ENCODE measurements at places on chromosomes 6 and 20.
A peak's percentile ranks its signal among the peaks of the same experiment; 100 is the strongest.

DNA sequence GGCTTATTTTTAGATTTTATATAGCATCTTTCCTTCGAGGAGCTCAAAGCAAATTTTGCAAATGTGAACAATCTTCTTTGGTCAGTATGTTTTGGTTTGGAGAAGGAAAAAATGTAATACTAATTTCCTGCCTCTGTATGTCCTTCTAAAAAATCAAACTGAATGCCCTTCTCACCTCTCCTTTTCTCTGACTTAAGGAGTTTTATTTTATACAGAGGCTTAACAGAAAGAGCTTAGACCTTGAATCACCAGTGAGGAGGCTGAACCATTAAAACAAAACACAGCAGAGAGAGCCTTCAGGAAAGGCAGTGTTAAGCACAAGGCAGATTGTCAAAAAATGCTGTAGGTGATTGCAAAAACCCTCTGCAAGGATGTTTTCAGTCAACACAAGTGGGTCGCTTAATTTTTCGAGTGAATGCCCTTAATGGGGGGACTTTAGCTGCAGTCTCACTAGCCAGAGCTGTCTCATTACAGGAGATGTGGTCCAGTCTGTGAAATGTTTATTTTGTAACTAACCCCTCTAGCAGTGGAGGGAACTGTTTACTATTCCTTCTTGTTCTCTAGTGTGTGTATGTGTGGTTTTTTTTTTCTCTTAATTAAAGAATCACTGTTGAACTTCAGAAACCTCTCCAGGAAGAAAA is 481.3 kb upstream of the CITED2 start:
- DNase-seq = no peak

GRCh38 chr6:87699576-87699975 is 2.5 kb downstream of the AKIRIN2 start:
- no peak for DNase-seq

DNA sequence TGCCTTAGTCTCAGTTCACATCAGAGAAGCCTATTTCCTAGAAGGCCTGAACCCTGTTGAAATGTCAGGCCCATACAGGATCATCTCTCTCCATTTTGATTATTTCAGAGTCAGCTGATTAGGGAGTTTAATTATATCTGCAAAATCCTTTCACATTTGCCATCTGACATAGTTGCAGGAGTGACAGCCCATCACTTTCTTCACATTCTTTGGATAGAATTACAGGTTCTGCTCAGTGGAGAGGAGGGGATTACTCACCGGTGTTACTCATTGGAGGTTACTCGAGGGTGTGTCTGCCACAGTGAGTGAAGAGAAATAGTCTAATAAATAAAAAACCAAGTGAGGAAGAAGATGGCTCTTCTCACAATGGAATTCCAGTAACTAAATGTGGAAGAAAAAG is 216.8 kb downstream of the TMEM242 start:
- peak; percentile 75 for DNase-seq

DNA sequence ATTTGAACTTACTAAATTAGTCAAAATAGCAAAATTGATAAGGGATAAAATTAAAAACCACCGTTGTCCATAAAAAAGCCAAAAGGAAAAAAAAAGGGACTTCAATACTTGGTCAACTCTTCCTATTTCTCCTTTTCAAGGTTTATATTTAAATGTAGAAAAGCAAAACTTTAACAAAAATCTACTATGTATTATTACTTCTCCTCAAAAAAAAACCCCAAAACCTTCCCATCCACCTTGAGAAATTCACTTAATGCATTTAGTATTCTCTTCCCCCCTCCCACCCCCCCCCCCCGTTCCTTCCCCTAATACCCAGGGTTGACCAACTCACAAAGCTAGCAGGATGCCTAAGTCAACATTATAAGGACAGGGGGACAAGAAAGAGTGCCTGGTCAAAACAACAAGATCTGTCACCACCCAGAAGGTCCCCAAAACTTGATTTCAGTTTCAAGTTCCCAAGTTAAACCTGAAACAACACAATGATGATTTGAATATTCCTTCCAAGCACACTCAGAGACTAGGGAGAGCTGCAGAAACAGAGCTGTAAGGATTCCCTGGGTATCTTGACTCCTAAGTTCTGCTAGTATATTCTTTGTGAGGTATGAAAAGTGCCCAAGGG is 14.6 kb downstream of the GMDS start:
- DNase-seq = no peak

- DNase-seq = no peak
Measured at GRCh38 chr6:143549949-143550268, 38.4 kb upstream of the FUCA2 start.

- peak; percentile 24 for DNase-seq
Measured at GRCh38 chr6:108755257-108756240, 92.7 kb upstream of the ARMC2 start.

DNA sequence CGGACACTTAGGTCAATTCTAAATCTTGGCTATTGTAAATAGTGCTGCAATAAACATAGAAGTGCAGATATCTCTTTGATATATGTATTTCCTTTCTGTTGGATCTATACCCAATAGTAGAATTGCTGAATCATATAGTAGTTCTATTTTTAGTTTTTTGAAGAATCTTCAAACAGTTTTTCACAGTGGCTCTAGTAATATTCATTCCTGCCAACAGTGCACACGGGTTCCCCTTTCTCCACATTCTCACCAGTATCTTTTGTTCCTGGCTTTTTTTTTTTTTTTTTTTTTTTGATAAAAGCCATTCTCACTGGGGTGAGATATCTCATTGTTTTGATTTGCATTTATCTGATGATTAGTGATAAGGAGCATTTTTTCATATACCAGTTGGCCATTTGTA is 1.8 kb upstream of the FBXL4 start:
- no peak for DNase-seq

DNA sequence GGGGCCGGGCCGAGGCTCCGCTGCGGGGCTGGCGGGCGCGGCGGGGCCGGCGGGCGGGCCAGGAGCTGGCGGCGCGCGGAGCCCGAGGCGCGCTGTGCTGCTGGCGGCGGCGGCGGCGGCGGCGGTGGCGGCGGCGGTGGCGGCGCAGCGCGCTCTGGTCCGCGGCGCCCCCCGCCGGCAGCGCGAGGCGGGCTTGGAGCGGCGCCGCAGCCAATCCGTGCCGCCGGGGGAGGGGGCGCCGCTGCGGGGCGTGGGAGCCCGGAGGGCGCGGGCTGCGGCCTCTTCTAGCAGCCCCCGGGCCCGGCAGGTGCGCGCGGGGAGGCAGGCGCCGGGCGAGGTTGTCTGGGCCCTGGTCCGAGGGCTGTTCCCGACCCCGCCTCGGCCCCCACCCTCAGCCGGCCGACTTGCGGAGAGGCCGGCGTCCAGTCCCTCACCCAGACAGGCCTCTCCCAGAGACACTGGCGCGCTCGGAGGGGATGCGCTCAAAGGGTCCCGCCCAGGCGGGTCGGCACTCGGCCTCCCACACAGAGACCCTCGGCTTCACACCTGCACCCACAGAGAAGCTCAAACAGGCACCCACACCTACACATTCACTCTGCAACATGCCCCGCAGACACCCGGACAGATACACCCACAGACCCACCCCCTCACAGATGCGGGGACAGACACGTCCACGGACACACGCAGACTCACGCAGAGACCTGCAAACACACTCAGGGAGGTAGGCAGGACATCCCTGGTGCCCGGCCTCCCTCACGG is at the start of gene RIMS4:
Gene RIMS4 (minus strand): TSS at position 156 of the 759 bp plus-strand sequence. CDS start 275 bp downstream, outside the sequence.
- DNase-seq = no peak

DNA sequence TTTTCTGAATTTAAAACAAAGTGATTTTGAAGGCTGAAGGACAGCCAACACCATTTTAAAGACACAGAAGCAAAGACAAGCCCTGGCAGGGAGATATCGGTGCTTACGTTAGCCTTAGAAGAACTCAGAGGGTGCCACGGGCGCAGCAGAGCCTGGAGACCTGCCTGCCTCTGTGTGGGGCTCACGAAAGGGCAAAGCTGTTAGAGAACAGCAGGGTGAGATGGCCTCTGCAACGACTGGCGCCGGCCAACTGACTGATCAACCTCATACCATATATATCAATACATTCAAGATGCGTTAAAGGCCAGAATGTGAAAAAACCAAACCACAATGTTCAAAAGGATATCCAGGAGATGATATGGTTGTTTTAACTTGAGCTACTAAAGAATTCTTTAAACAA is 151.0 kb upstream of the RPS6KA2 start:
- DNase-seq = no peak

DNA sequence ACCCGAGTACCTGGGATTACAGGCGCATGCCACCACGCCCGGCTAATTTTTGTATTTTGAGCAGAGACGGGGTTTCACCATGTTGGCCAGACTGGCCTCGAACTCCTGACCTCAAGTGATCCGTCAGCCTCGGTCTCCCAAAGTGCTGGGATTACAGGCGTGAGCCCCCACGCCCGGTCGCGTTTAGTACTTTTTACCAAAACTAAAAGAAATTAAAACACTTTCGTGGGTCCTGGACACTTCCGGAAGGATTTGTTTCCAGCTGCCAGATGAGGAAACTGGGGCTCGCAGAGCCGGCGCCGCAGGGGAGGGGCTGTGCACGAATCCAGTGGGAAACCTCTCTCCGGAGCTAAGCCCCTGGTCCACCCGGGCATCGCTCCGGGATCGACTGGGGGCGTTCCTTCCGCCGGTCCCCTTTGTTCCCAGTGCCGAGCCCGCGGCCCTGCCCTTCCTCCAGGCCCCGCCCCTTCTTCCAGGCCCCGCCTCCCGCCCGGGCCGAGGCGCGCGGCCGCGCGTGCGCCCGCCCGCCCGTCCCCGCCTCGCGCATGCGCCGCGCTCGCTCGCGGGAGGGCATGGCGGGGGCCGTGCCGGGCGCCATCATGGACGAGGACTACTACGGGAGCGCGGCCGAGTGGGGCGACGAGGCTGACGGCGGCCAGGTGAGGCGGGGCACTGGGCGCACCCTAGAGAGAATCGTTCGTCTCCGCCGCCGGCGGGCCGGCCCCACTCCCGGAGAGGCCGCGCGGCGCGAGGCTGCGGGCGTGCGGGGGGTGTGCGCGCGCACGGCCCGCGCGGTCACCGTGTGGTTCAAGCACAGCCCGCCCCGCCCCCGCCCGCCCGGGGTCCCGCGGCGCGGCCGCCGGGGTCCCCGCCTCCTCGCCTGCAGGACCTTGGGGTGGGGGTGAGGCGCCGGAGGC is at the start of gene NELFCD:
Gene NELFCD (plus strand): TSS at position 546 of the 917 bp plus-strand sequence. CDS start 54 bp downstream, at position 600.
- DNase-seq = peak; percentile 74

DNA sequence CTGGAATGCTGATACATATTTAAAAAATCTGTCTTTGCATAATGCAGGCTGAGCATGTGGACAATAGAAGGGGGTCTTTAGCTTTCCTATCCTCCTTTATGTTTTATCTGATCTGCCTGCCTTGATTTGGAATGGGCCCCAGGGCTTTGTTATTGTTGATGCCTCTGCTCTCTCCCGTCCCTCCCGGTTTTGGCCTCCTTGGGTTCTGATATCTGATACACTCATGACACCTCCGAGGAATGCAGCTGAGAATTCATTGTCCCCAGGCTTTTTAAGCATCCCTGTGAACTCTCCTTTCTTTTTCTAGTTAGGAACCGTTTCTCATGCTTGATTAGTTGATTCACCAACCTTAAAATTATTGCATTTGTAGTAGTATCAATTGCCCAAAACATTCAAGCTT is 185.5 kb upstream of the RALGAPA2 start:
- DNase-seq = no peak

GRCh38 chr20:21808863-21809664 is 103.6 kb downstream of the PAX1 start:
- DNase-seq = no peak

DNA sequence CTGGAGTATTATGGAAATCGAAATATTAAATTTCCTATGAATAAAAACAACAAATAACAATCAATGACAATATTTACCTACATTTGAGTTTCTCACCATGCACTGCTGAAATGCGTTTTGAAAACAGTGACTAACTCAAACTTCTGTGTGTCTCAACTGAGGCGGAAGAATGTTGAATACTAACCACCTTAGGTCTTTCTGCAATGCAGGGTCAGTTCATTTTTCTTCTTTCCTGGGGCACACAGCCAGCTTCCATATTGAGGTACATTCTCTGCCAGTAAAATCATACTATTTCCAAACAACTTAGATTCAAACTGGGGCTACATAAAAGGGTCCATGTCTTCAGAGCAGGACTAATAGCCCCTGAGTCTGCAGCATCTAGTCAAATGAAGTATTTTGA is 310.1 kb downstream of the UTRN start:
- DNase-seq = no peak

DNA sequence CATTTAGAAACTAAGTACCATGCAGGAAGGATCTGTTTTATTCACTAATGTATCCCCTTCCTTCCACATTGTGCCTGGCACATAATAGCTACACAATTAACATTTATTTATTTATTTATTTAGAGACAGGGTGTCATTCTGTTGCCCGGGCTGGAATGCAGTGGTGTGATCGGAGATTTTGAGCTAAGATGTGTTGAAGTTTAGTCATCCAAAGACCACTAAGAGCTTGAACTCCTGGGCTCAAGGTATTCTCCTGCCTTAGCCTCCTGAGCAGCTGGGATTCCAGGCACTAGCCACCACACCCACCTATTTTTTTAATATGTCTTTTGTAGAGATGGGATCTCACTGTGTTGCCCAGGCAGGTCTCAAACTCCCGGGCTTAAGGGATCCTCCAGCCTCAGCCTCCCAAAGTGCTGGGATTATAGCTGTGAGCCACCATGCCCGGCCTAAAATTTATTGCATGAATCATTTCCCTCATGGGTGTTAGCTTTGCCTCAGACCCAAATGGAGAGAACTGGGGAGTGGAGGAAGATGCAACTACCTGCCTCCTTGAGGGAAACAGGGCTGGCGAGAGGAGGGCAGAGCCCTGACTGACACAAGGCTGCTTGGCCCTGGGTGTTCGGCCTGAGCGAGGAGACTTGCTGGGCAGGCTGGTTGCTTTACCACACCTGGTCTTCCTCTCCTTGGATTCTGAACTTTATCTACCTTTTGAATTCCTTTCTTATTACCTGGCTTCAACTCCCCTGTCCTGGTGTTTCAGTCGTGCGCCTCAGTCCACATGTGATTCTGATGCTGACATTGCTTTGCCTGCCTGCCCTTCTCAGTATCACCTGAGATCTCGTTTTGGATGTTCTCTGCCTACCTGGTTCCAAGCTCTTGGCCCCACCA is 1.7 kb upstream of the DYNLT1 start:
- DNase-seq = peak; percentile 93

DNA sequence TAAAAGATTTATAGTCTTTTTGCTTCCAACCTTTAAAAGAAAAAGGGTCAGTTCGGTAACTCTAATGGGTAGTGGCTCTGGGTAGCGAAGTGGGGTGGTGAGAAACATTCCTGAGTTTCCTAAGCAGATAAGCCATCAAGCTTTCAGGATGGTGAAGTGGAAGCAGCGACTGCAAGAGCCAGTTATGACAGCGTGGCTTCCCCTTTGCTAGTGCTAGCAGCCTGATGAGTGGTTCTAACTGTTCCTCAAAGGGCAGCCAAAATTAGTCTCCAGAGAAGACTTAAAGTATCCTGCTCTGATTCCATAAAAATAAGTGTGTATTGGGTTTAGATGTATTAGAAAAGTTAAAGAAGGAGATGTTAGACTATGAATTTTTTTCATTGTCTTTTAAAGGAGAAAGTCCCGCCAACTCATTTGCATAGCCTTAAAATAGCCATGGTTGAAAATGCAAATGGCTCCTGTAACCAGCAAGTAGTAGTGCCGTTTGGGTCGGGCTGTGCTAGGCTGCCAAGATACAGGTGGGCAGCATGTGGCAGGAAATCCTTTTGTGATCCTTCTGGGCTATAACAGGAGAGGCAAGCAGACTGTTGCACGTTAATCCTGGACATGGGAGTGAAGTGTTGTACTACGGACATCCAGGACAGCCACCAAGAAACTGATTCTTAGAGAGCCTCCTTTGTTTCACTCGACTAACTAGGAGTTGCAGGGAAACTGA is 18.0 kb downstream of the ELOVL2 start:
- no peak for DNase-seq

GRCh38 chr6:91606148-91606901 is 1019.5 kb upstream of the MAP3K7 start:
- DNase-seq = no peak

Data from mammary epithelial cell (primary cell).